ENCODE measurements at places on chromosomes 1 and 21.

GRCh38 chr1:24963099-24963872, 33.2 kb upstream of the RUNX3 start:
- peak; percentile 31 for DNase-seq

DNA sequence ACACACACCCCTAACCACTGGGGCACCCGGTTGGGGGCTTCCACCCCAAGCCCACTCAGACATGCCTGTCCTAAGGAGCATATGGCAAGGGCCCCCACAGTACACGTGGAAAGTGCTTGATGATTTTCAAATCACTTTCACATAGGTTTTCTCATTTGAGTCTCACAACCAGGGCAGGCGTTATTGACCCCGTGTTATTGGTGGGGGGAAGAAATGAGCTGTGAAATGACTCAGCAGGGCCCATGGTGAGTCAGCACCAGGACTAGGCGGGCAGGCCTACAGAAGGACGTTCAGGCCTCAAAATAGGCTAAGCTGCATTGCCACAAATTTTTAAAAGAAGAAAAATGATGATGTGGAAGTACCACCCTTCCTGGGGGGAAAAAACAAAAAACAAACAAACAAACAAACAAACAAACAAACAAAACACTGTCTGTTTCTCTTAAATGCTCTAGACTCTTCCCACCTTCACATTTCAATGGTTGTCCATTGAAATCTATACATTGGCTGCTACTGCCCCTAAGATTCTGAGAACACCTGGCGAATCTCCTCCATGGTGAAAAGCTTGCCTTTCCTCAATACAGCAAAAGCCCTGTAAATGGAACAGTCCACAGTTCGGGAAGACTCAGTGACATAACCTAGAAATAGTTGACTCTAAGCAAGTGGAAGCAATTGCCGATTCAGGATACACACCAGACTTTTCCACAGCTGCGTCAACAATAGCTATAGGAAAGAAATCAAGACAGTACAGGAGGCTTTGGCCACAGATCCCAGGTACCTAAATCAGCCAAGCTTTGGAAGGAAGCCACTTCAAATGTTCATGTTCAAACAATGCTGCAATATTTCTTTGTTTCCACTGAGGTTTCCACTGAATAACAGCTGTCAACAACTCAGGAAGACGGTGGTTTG, 234.7 kb downstream of the TOMM20 start:
- peak; percentile 50 for DNase-seq

DNA sequence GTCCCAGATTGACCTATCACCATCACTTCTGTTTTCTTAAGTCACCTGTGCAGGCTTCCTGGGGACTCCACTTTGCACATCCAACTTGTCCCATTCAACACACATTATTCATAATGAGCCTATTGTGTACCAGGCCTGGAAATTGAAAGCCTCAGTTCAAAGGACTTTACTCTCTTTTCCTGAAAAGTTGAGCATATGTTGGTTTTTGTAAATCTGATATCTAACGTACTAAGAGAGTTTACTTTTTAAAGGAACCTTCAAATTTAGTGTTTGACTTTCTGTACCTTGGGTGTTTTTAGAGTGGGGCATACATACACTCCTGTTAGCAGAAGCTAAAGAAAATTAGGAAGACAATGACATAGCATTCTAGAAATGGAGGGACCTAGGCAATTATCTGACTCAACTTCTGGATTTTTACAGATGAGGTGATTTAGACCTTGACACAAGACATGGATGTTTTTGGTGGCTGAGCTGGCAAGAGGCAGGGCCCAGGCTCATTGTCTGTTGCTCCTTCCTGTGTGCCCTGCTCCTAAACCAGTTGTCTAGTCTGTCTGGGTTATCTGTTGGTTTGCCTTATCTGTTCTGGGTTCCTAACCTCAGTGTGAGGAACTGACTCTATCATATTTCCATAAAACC, 336.5 kb downstream of the RPS6KC1 start:
- no peak for DNase-seq

- DNase-seq = no peak
Measured at GRCh38 chr21:45265721-45266517, 21.8 kb downstream of the POFUT2 start.

- DNase-seq = no peak
Measured at GRCh38 chr1:23931491-23931880, 18.3 kb upstream of the CNR2 start.

GRCh38 chr1:1550591-1551432, 10.4 kb upstream of the TMEM240 start:
- DNase-seq = no peak

GRCh38 chr1:245591346-245592188, 436.8 kb downstream of the KIF26B start:
- no peak for DNase-seq

GRCh38 chr21:37916310-37917051, at the start of gene KCNJ6:
Gene KCNJ6, minus strand, starts transcription at chr21:37916457. Its CDS starts 75,775 bp downstream, at chr21:37840682.
- DNase-seq = no peak

DNA sequence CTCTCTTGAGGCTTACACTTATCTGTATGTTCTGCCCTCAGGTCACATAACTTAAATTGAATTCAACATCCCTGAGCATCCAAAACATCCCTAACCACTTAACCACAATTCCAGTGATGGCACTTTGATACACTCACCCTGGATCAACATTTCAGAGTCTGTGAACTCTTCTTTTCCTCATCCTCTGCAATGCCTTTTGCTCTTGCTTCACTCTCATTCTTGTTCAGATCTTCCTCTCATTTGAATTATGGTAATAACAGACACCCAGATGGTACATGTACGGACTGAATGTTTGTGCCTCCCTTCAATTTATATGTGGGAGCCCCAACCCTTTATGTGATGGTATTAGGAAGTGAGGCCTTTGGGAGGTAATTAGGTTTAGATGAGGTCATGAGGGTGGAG, 33.4 kb downstream of the PTGER3 start:
- no peak for DNase-seq

GRCh38 chr1:205122489-205122882, 708 bp upstream of the RBBP5 start:
- DNase-seq = no peak

- DNase-seq = no peak
Measured at GRCh38 chr1:77539519-77540142, 142.8 kb downstream of the ZZZ3 start.

DNA sequence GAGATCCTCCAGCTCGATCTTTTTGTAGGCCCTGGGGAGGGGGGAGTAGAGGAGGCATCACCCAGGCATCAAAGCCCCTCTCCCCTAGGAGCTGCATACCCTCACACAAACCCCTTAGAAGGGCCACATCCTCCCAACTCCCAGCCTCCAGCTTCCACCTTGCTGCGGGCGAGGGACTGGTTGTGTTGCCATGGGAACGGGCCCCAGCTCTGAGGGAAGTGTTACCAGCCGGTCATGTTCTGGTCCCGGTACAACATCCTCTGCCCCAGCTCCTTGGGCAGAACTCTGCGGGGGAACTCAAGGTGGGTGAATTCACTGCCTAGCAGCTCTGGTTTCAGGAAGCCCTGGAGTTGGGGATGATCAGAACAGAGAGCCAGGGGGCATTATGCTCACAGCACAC, 4.1 kb downstream of the PPM1J start:
- DNase-seq = no peak

DNA sequence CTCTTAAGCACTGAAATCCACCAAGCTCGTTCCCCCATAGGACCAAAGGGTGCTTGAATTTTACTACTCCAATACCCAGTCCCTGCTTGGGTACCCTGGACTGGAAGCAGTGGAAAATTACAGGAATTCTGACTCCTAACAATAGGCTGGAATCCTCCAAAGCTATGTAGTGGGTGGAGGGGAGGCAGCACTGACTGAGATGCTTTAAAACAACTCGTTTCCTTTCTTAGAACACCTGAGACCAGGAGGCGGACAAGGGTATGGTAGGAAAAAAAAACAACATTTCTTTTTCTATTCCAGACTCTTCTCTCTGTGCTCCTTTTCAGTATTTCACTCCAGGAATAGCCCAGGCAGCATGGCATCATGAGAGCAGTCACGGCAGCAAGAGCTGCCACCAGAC, 2.3 kb downstream of the PEF1 start:
- no peak for DNase-seq

DNA sequence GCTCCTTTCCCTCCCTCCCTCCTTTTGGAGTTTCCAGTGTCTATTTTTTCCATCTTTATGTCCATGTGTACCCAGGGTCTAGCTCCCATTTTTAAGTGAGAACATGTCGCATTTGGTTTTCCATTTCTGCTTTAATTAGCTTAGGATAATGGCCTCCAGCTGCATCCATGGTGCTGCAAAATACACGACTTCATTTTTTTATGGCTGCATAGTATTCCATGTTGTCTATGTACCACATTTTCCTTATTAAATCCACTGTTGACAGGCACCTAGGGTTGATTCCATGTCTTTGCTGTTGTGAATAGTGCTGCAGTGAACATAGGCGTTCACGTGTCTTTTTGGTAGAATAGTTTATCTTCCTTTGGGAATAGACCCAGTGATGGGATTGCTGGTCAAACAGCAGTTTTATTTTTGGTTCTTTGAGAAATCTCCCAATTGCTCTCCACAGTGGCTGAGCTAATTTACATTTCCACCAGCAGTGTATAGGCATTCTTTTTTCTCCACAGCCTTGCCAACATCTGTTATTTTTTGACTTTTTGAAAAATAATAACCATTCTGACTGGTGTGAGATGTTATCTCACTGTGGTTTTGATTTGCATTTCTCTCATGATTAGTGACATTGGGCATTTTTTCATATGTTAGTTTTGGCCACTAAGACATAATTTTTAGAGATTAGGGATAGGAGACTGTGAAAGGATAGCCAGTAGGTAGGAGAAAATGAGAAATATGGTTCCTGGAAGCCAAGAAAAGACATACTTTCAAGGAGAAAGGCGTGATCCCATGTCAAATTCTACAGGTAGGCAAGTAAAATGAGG, 50.4 kb downstream of the ADAMTS1 start:
- no peak for DNase-seq

DNA sequence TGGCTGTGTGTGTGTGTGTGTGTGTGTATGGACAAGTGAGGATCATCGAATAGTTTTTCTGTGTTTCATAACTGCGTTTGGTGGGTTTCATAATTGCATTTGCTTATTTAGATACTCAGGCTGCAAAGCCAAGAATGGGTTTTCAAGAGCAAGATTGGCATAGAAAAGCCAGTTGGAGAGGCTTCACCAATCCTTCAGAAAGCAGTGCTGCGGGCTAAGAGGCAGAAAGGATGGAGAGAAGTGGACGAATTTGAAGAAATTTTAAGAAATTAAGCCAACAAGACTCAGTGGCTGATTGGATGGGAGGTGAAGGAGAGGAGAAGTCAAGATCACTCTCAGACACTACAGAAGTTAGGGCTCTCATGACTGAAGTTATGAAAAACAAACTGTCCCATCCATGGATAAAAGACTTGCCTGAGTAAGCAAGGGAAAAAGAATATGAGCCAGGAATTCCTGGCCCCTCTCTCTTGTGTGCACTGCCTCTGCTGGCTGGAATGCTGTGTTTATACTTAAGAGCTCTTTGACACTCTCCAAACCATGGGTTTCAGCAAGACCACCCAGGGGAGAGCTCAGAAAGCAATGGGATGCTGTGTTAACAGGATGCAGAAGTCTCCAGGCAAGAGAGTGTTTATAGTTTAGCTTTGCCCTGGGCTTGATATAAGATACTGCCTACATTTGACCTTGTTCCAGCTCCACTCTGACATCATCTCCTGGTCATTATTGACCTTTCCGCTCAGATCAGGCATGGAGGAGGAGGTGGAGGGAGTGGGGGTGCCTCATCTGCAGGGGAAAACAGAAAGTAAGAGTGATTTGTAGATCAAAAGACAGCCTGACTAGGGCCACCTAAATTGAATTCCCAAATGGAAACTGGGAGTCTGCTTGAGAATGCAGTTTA, 232.0 kb upstream of the PLXNA2 start:
- DNase-seq = no peak

DNA sequence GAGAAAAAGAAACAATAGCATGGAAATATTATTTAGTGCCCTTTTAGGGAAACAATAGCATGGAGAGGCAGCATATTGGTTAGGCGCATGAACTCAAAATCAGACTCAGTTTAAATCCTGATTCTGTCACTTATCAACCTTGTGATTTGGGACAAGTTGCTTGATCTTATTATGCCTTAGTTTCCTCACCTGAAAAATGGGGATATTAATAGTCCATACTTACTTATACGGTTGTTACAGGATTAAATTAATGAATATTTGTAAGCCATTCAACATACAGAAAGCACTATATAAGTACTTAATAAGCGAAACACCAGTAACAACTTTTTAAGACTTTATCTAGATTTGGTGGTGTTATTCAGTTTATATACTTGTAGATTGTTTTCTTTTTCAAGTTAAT, 1.2 kb downstream of the TSEN15 start:
- DNase-seq = no peak

DNA sequence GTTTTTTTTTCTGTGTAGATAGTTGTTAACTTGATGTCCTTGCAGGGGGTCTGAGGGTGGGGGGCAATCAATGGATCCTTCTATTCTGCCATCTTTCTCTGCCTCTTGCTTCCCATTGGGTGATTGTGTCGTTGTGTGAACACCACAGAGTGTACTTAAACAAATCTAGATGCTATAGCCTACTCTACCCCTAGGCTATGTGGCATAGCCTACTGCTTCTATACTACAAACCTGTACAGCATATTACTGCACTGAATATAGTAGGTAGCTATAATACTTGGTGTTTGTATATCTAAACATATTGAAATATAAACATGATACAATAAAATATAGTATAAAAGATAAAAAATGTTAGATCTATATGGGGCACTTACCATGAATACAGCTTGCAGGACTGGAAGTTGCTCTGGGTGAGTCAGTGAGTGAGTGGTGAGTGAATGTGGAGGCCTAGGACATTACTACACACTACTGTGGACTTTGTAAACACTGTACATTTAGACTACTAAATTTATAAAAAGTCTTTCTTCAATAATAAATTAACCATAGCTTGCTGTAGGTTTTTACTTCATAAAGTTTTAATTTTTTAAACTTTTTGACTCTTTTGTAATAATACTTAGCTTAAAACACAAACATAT, 105.4 kb downstream of the CENPF start:
- no peak for DNase-seq

- DNase-seq = no peak
Measured at GRCh38 chr1:9093091-9093490, 23.7 kb upstream of the SLC2A5 start.

DNA sequence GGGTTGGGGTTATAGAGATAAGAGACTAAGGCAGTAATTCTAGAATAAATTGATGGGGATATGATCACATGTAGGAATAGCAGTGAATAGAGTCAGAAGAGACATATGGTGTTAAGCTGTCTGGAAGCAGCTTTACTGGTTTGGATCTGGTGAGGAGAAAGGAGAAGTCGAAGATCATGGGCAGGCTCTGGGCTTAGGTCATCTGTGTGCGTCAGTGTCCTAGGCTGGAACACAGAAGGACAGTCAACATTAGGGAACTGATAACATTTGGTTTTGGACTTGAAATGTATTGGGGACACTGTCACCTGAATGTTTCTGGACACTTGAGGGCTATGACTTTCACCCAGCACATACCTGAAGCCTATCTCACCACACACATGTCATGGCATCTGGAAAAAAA, 13.9 kb upstream of the GRIK1 start:
- no peak for DNase-seq

DNA sequence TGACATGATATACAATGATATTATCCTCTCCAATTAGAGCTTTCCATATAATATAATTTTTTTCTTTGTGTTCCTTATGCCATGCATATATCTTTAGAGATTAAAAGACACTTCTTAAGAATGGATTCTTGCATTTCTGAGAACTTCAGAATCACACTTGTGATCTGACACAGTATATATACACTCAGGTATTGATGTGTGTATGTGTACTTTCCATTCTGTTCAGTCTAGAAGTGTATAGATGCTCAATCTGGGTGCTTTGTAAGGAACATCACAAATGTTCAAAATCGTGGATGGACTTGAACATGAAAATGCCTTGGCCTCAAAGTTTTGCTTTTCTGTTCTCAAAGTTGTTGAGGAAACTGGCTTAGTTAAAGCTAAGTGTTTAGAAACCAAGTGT, 102.7 kb downstream of the FGGY start:
- no peak for DNase-seq

Data from stimulated activated CD4-positive, alpha-beta T cell treated with anti-CD3 and anti-CD28 coated beads, Interleukin-4, amount 100 ng/mL, for 4 hours (primary cell).